ENCODE measurements at places on chromosomes 11 and 22. TPM values are rescaled to one million over a fixed set of nuclear protein-coding genes. Genes with fewer than 3 reads are reported as not detected.

MFRP gene
- not detected for total RNA-seq

OR52A1 gene
- total RNA-seq = not detected

EMID1 gene
- total RNA-seq = 45.4 TPM

LRRN4CL gene
- 0.31 TPM for total RNA-seq

YPEL4 gene
- total RNA-seq = 5.6 TPM

APOA4 gene
- total RNA-seq = not detected

CNIH2 gene
- total RNA-seq = 79.2 TPM

P2RX6 gene
- total RNA-seq = 0.31 TPM

B4GALNT4 gene
- 163 TPM for total RNA-seq

TCN1 gene
- total RNA-seq = not detected

MRGPRX3 gene
- total RNA-seq = not detected

SYCE3 gene
- total RNA-seq = not detected

OR52N4 gene
- total RNA-seq = 0.63 TPM

TBX10 gene
- not detected for total RNA-seq

MS4A6A gene
- total RNA-seq = 1.6 TPM
